ENCODE measurements at places on chromosomes 3 and 15.
A peak's percentile ranks its signal among the peaks of the same experiment; 100 is the strongest.

DNA sequence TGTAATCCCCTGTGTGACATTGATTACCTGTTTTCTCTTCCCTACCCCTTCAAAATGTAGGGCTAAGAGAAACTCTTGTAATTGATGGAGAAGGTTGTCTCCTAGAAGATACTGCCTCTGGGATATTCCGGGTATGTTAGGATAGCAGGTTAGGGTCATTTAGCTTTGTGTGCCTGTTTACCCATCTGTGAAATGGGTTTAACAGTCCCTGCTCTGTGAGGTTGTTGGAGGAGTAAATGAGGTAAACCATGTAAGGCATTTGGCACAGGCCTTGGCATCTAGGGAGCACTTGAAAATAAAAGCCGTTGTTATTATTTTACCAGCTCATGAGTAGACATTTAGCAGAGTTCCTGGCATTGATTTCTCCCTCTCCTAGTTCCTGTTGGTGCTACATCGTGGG, 16.4 kb downstream of the PTPRG start:
- DNase-seq = no peak

DNA sequence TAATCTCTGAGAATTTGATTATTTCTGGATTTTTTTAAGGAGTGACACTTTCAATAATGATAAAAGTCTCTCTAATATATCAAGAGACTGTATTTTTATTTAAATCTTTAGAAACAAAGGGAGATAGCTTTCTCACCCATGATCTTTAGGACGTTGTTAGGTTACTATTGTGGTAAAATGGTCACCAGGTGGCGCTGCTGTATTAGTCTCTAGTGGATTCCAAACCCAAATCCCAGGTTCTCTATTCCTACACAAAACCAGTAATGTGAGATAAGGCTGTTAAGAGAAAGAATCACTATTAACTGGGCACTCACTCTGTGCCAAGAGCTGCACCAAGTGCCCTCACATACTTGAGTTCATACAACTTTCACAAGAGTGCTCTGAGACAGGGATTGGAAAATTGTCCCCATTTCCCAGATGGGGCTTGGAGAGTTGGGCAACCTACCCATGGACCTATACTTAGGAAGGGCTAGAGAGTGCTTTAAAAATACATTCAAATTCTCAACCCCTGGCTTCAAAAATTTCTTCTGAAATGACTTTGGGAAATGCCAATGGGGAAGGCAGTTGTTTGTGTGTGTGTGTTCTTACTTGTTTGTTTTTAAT, 593.4 kb upstream of the TGFBR2 start:
- DNase-seq = peak; percentile 16

DNA sequence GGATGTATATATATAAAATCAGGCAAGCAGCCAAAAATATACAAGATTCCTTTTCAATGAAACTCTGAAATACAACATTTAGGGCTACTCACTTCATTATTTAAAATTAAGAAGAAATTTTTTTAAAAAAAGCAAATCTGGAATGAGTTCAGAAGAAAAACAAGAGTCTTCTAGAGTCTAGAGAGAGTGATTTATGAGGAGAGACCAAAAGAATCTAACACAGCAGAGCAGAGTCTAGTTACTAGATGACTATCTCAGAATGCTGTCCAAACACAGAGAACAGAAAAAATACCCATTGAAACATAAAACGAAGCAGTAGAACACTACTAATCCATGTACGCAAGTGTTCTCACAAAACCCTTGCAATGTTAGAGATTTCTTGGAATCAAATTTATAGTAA, 275.2 kb upstream of the CBLB start:
- DNase-seq = no peak

- DNase-seq = no peak
Observed at GRCh38 chr3:39224288-39224687, 31.9 kb upstream of the XIRP1 start.

DNA sequence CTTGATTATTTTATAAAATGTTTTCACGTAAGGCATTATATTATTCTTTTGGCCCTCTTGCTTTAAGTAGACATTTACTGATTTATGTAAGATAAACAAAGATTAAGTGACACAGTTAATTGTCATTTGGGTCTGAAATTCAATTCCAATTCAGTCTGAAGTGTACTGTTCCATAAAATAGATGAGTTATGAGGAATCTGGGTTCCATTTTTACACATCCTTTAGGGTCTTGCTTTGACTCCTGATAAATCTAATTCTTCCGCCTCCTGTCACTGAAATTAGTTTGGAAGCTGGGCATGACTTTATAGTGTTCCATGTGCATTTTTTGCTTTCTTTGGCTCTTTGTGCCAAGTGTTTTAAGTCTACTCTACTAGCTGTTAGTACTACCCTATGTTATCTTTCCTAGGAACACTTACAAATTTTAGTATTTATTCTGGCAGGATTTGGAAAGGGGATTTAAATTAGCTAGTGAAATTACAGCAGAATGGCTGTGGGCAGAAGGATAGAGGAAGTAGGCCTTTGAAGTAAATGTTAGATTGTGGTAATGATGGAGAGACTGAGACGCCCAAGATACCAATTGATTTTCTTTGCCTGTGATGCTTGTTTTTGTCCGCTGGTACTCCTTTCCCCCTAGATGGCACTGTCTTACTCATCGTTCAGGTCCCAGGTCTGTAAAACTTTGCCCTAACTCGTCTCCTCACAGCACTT, 14.3 kb downstream of the ARL8B start:
- DNase-seq = peak; percentile 16

- no peak for DNase-seq
Observed at GRCh38 chr3:175646865-175647264, 787.7 kb downstream of the NAALADL2 start.

- no peak for DNase-seq
Observed at GRCh38 chr15:95609096-95609495, 721.4 kb upstream of the NR2F2 start.

DNA sequence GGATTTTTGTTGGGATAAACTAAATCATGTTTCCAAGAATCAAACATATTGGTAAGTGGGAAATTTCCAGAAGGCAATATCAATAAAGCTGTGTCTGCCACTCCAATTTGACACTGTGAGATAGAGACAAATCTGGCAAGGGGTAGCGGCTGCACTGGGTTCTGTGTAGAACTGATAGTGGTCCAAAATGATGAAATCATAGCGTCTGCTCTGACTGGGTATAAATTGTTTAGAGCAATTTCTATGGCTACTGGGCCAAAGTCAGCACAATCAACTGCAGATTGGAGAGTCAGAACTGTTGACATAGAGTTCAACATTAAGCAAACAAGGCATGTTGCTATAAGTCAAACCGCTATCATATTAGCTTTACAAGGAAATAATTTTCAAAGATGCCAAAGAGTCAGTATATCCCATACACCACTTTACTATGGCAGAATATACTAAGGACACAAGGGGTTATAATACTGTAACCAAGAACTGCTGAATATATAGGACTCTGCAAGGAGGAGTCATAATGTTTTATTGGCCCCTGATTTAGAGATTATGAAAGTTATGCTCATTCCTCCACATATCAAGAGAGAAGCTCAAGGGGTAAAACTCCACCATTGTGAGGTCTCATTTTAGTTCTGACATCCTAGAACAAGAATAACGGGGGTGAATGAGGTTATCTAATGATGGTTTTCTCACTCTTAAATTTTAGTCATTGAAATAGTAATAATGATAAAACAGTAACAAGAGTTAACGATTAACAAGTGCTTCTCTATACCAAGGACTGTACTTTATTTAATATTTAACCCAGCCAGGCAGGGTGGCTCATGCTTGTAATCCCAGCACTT, 309.7 kb upstream of the GADL1 start:
- no peak for DNase-seq

- no peak for DNase-seq
Observed at GRCh38 chr15:73777741-73778140, 24.6 kb upstream of the INSYN1 start.

- DNase-seq = no peak
Observed at GRCh38 chr3:104428337-104428925, 938.3 kb upstream of the ALCAM start.

DNA sequence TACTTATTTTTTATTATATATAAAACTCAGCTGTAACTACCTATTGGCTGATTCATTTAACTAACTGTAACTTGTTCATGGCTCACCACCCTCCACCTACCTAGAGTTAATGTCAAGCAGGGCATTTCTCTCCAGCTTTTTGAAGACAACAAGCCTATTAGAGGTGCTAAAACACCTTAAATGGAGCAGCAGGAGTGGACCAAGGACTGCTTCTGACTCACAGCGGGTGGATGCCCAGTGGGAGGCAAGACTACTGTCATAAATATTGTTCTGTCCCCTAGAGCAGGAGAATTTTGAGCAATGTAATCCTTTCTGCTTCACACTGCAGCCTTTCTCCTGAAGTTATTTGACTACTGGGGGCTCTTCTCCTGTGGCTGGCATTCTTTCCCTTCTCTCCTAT, 146.9 kb downstream of the CLSTN2 start:
- DNase-seq = peak; percentile 12

All from kidney epithelial cell (primary cell).